ENCODE measurements at places on chromosomes 4 and X. TPM values are rescaled to one million over a fixed set of nuclear protein-coding genes. Genes with fewer than 3 reads are reported as not detected.
A peak's percentile ranks its signal among the peaks of the same experiment; 100 is the strongest.

The C4orf50 gene
- total RNA-seq: 0.16 TPM

DNA sequence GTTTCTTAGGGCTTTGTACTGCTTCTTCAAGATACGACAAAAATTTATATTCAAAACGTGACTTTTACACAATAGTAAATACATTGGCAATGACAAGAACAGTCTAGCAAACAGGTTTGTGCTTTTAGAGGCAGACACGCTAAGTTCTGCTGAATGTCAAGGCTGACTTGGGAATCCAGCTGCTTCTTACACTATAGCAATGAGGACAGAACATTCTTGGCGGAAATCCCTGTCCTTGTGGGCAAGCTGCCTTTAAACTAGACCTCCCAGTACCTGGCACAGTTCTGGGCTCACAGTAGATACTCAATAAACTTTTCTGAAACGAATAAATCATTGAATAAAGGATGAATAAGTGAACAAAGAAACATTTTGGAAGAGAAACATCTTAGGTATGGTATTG is 148.2 kb downstream of the RASL11B start:
- peak; percentile 90 for DNase-seq

The HTR2C gene
- total RNA-seq: not detected

- peak; percentile 42 for DNase-seq
Measured at GRCh38 chrX:68834371-68835103, 5.7 kb downstream of the EFNB1 start.

DNA sequence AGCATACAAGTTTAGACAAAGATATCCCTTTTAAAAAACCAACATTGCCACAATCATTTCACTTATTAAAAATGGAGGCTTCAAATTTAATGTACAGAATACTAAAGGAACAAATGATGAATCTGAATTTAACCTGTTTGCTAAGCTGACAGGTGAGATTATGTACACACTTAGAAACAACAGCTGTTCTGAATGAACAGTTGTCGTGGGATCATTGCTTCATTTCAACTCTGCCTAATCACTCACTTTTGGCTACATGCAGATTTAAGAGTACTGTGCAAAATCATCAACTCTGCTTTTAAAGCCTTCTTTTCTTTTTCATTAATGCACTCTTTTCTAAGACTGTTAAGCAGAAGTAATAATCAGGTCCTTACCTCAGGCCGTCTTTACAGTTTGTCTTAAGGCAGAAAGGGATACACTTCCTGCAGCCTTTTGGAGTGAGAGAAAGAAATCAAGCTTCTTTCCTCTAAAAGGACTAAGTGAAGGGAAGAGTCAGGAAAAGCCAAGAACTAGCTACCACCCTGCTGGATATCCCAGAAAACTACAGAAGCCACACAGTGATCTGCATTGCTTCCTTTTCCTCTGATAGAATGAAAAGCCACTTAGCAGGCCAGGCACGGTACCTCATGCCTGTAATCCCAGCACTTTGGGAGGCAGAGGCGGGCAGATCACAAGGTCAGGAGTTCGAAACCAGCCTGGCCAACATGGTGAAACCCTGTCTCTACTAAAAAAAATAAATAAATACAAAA is 54.7 kb upstream of the NPNT start:
- no peak for DNase-seq

GRCh38 chrX:45850197-45850774 is 649.6 kb upstream of the DIPK2B start:
- DNase-seq: no peak

- DNase-seq: no peak
Measured at GRCh38 chrX:41781500-41781899, 57.5 kb downstream of the GPR82 start.

GRCh38 chrX:1451251-1451660 is 1.5 kb downstream of the ASMTL start:
- peak; percentile 66 for DNase-seq

DNA sequence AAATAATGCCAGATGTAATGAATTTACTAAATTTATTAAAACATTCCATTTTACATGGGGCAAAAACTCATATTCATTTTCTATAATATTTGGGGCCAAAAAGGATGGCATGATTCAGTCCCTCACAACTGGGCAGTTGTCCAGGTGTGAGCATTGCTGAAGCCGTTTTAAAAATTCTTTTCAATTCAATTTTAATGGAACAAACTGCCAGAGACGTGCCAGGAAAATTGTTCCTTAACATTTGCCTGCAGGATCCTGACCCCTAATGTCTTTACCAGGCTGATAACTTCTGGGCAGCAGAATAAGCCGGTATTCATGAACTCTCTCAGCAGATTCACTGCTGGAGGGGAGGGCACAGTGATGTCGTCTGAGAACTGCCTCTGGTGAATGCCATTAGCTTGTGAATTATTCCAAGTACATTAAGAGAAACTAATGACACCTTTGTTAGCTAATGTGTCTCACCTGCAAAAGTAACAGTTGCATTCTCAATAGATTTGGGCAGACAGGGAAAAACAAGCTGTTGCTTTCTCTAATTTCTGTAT is 1445.1 kb upstream of the TENM3 start:
- DNase-seq: no peak

DNA sequence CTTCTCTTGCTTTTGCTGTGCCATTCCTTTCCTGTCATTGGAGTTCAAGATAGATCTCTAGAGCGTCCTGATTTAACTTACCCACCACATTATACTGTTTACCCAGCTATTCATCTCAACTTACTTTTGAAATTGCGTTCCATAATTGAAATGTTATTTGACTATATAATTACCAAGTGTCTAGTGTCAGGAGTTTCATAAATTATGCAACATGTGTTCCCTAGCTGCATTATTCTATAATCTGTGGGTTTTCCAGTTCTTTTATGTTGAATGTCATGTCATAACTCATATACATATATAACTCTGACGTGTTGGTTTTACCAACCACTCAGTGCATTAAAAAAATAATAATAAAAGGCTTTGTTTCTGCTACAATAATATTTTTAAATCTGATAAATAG is 285.9 kb upstream of the ARSJ start:
- DNase-seq: no peak

GRCh38 chr4:112604589-112604988 is 32.1 kb downstream of the ZGRF1 start:
- DNase-seq: no peak

The FAM200B gene
- 105 TPM for total RNA-seq

DNA sequence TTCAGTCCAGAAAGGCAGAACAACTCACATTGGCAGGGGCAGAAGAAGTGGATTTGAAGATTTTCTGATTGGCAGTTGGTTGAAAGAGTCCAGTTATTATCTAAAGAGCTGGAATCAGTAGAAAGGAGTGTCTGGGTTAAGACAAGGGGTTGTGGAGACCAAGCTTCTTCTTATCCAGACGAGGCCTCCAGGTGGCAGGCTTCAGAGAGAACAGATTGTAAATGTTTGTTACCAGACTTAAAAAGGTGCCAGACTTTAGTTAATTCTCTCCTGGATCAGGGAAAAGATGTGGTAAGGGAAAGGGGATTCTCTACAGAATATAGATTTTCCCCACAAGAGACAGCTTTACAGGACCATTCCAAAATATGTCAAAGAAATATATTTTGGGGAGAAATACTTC is 36.7 kb upstream of the TLR3 start:
- DNase-seq: no peak

The AKAP4 gene
- total RNA-seq: not detected

GRCh38 chrX:131298036-131298435 is 8.9 kb upstream of the IGSF1 start:
- DNase-seq: no peak

DNA sequence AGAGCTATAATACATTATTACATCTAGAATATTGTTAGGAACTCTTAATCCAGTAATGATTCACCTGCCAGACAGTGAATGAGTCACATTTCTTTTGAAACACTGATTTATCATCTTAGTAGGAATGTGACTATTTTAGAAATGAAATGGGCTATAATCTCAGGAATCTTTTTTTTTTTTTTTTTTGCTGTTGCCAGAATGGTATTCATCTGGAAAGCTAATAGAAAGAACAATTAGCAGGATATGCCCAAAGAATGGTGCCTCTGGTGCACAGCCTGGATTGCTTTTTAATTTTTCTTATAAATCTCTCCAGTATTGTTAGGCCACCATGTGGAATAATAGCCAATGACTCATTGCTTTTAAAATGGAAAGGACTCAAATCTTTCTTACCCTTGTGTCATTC is 181.1 kb upstream of the SMIM31 start:
- no peak for DNase-seq

The MAGEA2B gene
- not detected for total RNA-seq

DNA sequence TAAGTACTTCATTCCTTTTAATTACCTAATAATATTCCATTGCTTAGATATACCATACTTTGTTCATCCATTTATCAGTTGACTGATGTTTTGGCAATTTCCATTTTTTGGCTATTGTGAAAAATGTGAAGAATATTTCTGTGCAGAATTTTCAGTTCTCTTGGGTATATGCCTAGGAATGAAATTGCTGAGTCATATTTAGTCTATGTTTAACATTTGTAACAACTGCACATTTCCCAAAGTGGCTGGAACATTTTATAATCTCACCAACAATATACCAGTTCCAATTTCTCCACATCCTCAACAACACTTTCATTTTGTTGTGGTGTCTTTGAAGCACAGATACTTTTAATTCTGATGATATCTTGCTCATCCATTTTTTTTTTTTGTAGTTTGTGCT is 215.5 kb downstream of the PDGFC start:
- DNase-seq: no peak

- no peak for DNase-seq
Measured at GRCh38 chrX:116499780-116500179, 37.0 kb upstream of the CT83 start.

The SFRP2 gene
- total RNA-seq: 12.1 TPM

DNA sequence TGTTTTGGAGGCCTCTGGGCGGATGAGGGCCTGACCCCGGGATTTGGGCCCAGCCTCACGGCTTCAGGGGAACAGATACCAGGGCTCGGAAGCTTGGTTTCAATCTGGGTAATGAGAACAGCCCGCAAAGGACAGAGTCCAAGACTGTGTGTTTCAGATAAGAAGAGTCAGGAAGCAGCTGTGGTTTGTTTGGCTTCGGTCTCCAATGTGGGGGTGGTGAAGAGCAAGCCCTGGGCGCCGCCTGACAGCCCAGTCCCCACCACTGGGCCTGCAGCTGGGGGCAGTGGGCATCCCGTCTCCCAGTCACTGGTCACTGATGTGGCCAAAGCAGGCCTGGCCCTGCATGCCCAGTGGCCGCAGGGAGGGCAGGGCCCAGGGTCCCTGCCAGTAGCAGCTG is 9.1 kb downstream of the WFS1 start:
- DNase-seq: no peak

DNA sequence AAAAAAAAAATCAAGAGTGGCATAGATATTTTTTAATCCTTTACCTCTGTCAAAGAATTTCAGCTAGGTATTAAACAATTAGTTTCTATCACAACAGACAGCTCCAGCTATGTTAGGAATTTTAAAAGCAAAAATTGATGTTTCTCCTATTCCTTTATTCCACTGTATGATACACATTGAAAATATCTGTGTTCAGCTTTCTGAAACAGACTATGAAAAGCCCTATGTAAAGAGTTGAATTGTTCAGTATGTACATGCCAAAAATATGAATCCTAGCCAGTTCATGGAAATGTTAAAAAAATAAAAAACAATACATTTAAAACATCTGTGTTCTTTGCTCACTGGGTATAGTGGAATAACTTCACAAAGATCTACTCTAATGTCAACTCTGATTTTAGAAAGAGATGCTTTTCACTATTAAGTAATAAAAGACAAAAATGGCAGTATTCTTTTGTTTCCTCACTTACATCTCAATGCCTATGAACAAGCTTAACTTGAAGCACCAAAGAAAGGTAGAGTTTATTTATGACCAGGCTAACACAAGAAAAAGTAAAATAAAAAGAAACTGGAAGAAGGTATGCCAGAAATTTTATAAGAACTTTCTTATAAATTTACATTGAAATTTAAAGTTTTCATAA is 32.1 kb downstream of the FBXW7 start:
- DNase-seq: no peak

The MAD2L1 gene
- 1.7 TPM for total RNA-seq

The DCAF12L1 gene
- not detected for total RNA-seq

- DNase-seq: no peak
Measured at GRCh38 chrX:109270580-109271484, 211.1 kb downstream of the GUCY2F start.

DNA sequence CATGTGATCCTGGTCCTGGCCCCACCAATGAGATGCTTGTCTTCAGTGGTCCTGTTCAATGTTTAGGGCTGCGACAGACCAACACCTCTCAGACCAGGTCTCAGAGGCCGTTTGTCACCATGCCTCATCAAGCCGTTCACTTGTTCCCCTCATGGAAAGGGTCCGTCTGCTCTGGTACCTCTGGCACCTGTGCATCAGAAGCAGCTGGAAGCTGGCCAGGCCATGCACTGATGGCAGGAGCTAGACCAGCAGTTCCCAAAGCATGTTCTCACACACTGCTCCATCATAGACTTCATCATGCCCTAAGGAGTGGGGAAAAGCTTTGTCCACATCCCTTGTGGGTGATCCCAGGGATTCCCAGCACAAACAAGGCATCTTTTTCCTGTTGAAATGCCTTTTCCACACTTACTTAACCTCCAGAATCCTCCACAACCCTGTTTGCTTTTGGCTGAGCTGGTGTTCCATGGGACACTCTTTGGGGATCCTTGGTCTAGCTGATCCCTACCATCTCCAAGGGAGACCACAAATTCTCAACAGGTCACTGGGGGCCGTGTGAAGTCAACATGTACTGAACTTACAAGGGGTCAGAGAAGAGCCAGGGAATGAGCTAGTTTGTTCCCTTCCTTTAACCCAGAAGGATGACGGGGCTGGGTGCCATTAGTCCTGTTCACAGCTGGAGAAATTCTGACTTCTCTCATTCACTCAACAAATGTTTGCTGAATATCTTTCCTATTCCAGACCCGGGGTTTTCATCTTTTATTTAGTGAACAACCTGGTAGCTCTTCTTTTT is 21.8 kb downstream of the SH3TC1 start:
- DNase-seq: no peak

DNA sequence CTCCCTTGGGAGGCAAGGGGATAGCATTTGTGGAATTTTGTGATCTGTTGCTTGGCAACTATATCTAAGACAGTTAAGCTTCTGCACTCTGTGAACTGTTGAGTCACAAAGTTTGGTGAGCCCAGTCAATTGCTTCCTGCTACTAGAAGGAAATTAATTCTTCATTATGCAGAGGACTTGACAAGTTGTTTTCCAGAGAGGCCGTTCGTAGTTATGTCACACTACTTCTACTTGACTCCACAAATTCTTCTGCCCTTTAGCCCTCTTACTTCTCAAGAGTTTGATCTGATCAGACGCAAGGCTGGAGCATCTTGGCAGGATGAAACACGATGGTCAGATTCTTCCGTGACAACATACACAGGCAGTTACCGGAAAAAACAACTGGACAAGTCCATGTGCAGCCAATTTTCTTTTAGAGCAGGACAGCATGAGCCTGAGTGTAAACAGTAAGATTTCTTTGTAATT is at the start of gene C4orf51:
Gene C4orf51, plus strand, starts transcription at position 156 of the 465 bp plus-strand sequence. Its CDS starts 58 bp downstream, at position 214.
- DNase-seq: no peak

The SERTM2 gene
- total RNA-seq: 1.4 TPM

All from sigmoid colon (tissue), 7 donors.